ENCODE measurements at places on chromosomes 6 and 20. TPM values are rescaled to one million over a fixed set of nuclear protein-coding genes. Genes with fewer than 3 reads are reported as not detected.

GRCh38 chr20:8635048-8635572 lies 433.8 kb upstream of the PLCB4 start:
- H3K27me3 ChIP-seq = no peaks in the 10 kb centered on the region
- H3K4me3 ChIP-seq = no peak overlapping the region
- no peaks in the 10 kb centered on the region for H3K4me1 ChIP-seq
- H3K27ac ChIP-seq = no peak overlapping the region

DNA sequence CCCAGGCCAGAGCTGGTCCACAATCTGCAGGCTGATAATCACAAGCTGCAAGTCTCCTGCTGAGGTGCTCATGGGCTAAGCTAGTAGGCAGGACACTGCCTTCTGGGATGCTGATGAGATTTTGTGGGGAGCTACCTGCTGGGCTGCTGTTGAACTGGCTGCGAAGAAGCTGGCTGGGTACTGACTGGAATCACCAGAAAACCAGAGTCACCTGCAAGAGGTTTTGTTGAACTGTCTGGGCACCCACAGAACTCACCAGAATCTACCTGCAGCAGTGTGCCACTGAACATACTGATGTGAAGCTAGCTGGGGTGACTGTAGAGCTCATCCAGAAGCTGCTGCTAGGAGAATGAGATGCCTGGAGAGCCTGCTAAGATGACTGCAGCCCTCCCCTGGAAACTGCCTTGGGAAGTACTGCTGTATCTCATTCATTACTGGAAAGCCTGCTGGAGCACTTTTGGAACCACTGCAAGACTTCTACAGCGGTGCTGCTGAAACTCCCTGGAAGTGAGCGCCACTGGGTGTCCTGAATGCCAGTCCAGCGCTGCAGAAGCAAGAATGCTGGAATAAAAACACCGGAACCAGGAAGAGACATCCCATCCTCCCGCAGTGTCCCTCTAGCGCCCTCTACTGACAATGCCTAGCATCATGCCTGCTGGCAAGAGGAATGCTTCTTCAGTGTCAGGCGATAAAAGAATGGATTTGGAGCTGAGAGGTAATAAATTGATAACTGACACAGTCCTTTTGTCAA lies 64.9 kb upstream of the ARHGAP18 start:
- no peak overlapping the region for H3K27ac ChIP-seq
- H3K27me3 ChIP-seq = peaks cover 14% of the 10 kb centered on the region
- peaks cover 7% of the 10 kb centered on the region for H3K36me3 ChIP-seq
- peak; percentile 70 for DNase-seq

DNA sequence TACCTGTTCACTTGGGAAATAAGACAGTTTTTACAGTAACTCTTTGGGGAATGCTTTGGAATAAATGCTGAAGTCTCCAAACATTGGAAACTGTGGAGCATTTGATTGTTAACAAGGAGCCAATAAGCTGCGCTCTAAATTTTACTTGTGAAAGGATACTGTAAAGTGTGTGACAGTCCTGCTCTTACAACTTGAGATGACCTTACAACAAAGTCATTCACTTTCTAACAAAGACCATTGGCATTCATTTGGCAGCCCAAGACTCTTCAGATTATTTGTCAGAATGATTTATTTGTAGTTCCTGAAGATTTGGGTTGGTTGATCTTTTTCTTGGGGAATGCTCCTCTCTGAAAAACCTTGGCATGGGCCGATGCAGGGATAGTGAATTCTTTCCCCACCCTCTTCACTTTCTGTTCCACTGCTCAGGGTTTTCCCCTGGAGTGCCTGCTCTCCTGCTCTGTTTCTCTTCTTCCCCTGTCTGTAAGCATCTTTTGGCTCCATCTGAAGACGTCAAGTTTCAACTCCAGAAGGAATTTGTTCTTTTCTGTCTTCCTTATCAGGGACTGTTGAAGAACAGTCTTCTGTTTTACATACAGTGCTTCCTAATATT lies 116.4 kb downstream of the AKAP7 start:
- DNase-seq = no peak
- peaks cover 25% of the 10 kb centered on the region for H3K4me1 ChIP-seq
- no peaks in the 10 kb centered on the region for H3K27me3 ChIP-seq
- H3K36me3 ChIP-seq = no peaks in the 10 kb centered on the region

DNA sequence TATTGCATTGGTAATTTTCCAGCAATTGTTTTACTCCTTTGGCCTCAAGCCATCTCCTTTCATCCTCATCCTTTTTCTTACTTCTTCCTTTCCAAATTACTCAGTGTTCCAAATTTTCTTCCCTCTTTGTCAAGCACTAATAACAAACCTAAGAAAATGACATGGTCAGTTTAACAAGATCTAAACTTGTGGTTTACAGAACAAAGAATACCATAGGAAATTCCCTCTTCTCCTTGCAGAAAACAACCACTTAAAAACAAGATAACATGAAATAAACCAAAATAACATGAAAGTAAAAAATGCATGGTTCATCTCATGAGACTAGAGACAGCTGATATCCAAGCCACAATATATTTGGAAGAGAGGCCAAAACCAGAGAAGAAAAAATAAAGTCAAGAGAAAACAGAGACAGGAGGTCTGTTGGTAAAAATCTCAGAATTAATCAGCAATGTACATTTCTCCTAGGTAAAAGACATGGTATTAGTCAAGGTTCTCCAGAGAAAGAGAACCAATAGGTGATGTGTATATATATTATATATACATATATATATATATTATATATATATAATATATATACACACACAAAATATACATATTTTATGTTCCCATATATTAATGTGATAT lies 51.0 kb upstream of the SENP6 start:
- peaks cover 13% of the 10 kb centered on the region for H3K4me1 ChIP-seq
- peak overlapping the region; percentile 9 for H3K27ac ChIP-seq
- no peaks in the 10 kb centered on the region for H3K27me3 ChIP-seq

DNA sequence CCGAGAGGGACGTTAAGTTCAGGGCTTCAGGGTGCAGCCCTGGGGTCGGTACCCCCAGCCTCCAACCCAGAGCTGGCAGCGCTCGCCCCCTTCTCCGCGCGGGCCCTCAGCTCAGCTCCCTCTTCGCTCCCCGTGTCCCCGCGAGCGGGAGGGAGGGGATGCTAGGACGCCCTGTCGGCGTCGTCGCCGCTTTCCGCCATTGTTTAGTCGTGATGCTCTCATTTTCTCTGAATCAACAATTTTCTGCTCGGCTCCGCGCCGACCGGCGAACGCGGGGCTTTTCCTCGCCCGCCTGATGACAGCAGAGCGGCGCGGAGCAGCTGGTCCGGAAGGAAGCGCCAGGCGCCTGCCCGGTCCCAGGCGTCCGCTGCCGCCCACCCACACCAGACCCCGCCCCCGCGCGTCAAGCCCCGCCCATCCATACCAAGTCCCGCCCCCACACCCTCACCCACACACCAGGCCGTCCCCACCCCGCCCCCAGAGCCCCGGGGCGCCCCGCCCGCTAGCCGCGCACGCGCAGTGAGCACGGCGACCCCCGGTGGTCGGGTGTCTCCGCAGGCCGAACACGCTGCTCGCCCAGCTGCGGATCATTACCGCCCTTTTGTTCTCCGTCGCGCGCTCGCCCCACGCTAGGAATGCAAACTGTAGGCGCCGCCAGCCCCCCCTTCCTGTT lies 50.1 kb upstream of the SLC32A1 start:
- peak overlapping the region; percentile 79 for H3K4me3 ChIP-seq
- H3K36me3 ChIP-seq = no peaks in the 10 kb centered on the region
- peaks cover 92% of the 10 kb centered on the region for H3K27me3 ChIP-seq
- H3K4me1 ChIP-seq = peaks cover 7% of the 10 kb centered on the region
- DNase-seq = peak; percentile 76

GRCh38 chr20:11246251-11246775 lies 572.5 kb upstream of the JAG1 start:
- peaks cover 19% of the 10 kb centered on the region for H3K4me1 ChIP-seq
- peaks cover 23% of the 10 kb centered on the region for H3K27me3 ChIP-seq
- no peak for DNase-seq
- no peak overlapping the region for H3K4me3 ChIP-seq
- H3K27ac ChIP-seq = no peak overlapping the region

GRCh38 chr20:8492173-8492572 lies 360.1 kb downstream of the PLCB1 start:
- no peak for DNase-seq
- peaks cover 15% of the 10 kb centered on the region for H3K4me1 ChIP-seq
- no peaks in the 10 kb centered on the region for H3K27me3 ChIP-seq

- H3K4me3 ChIP-seq = no peak overlapping the region
- H3K36me3 ChIP-seq = no peaks in the 10 kb centered on the region
- peaks cover 10% of the 10 kb centered on the region for H3K4me1 ChIP-seq
Observed at GRCh38 chr6:167993169-167993568, 4.3 kb upstream of the KIF25 start.

DNA sequence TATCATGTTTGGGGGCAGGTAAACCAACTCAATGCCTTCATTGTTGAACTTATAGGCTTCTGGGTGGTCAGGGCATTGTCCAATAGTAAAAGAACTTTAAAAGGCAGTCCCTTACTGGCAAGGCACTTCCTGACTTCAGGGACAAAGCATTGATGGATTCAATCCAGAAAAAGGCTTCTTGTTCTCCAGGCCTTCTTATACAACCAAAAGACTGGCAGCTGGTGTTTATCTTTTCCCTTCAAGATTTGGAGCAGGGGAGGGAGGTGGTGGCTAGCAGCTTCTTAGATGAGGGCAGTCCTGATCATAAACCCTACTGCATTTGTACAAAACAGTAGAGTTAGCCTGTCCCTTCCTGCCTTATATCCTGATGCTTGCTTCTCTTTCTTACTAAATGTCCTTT lies 57.5 kb downstream of the NCOA3 start:
- DNase-seq = no peak
- H3K27ac ChIP-seq = peak overlapping the region; percentile 43
- H3K36me3 ChIP-seq = peaks cover 7% of the 10 kb centered on the region
- H3K4me3 ChIP-seq = no peak overlapping the region

DNA sequence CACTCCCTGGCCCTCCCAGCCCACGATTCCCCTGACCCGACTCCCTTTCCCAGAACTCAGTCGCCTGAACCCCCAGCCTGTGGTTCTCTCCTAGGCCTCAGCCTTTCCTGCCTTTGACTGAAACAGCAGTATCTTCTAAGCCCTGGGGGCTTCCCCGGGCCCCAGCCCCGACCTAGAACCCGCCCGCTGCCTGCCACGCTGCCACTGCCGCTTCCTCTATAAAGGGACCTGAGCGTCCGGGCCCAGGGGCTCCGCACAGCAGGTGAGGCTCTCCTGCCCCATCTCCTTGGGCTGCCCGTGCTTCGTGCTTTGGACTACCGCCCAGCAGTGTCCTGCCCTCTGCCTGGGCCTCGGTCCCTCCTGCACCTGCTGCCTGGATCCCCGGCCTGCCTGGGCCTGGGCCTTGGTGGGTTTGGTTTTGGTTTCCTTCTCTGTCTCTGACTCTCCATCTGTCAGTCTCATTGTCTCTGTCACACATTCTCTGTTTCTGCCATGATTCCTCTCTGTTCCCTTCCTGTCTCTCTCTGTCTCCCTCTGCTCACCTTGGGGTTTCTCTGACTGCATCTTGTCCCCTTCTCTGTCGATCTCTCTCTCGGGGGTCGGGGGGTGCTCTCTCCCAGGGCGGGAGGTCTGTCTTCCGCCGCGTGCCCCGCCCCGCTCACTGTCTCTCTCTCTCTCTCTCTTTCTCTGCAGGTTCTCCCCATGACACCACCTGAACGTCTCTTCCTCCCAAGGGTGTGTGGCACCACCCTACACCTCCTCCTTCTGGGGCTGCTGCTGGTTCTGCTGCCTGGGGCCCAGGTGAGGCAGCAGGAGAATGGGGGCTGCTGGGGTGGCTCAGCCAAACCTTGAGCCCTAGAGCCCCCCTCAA lies at the start of gene LTA:
Gene LTA, plus strand, starts transcription at position 249 of the 871 bp plus-strand sequence. Its CDS starts 454 bp downstream, at position 703.
- no peaks in the 10 kb centered on the region for H3K36me3 ChIP-seq
- peaks cover 7% of the 10 kb centered on the region for H3K27me3 ChIP-seq
- DNase-seq = no peak

PFDN6 gene
- total RNA-seq = 38.7 TPM

GRCh38 chr6:165889636-165890403 lies 226.8 kb upstream of the PDE10A start:
- H3K4me1 ChIP-seq = peaks cover 2% of the 10 kb centered on the region
- peaks cover 59% of the 10 kb centered on the region for H3K27me3 ChIP-seq
- H3K36me3 ChIP-seq = peaks cover 4% of the 10 kb centered on the region
- DNase-seq = no peak
- H3K27ac ChIP-seq = no peak overlapping the region
- H3K4me3 ChIP-seq = no peak overlapping the region

DNA sequence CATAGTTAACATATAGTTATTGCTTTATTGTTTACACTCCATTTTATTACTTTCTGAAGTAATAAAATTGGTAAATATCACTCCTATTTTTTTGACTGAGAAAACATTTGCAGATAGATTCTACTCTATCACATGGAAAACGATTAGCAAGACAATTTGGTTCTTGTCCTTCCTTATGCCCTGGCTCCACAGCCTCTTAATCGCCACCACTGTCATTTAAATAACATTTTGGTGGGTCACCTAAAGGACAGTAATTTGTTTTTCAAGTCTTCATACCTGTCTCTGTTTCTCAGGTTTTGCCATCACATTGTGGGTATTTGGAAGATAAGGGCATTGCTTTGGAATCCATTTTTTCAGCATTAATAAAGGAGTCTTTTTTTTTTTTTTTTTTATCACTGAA lies 521.5 kb upstream of the IRAK1BP1 start:
- no peaks in the 10 kb centered on the region for H3K27me3 ChIP-seq
- H3K27ac ChIP-seq = no peak overlapping the region
- H3K4me1 ChIP-seq = no peaks in the 10 kb centered on the region
- no peaks in the 10 kb centered on the region for H3K36me3 ChIP-seq
- DNase-seq = no peak
- no peak overlapping the region for H3K4me3 ChIP-seq

- peaks cover 6% of the 10 kb centered on the region for H3K4me1 ChIP-seq
- no peak overlapping the region for H3K4me3 ChIP-seq
- peaks cover 2% of the 10 kb centered on the region for H3K36me3 ChIP-seq
- H3K27me3 ChIP-seq = peaks cover 12% of the 10 kb centered on the region
- no peak for DNase-seq
- no peak overlapping the region for H3K27ac ChIP-seq
Observed at GRCh38 chr6:166657531-166657930, 30.5 kb upstream of the RPS6KA2 start.

DNA sequence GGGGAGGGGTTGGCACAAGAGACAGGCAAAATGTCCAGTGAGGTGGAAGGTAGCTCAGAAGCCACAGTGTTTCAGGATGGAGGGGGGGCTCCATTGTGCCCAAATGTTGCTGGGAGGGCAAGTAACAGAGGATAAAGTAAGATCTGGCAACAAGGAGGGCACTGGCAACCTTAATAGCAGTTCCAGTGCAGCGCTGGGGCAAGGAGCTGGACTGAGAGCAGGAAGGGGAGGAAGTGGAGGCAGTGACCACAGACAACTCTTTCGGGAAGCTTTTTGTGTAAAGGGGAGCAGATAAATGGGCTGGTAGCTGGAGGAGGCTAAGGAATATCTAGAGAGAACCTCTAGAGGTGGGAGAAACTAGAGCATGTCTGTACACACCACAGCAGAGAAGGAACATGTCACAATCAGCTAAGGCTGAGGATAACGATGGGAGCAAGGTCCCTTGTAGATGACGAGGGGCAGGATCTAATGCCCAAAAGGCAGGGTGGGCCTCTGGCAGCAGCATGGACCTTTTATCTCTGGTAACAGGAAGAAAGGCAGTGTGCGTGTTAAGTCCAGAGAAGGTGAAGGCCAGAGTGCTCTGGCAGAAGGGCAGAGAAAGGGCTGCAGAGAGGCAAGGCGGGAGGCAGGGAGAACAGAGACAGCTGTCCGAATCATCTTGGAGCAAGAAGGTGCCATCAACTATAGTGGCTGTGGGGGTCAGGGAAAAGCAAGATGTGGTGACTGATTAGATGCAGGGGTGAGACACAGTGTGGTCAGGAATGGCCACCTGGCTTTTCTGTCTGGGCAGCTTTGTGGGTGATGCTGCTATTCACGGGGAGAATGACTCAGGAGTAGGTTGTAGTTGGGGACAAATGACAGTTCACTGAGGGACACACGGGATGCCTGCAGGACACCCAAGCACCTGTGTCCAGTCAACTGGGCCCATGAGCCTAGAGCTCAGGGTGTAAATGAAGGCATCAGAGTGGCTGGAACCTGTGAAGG lies 17.4 kb downstream of the TMEM242 start:
- H3K4me3 ChIP-seq = no peak overlapping the region
- no peak overlapping the region for H3K27ac ChIP-seq
- no peak for DNase-seq
- peaks cover 8% of the 10 kb centered on the region for H3K4me1 ChIP-seq
- H3K27me3 ChIP-seq = no peaks in the 10 kb centered on the region

Data from mesothelial cell of epicardium (in vitro differentiated cells).